ENCODE measurements at places on chromosomes 3 and 15.

GRCh38 chr3:190519886-190520285 lies 6.0 kb downstream of the IL1RAP start:
- no peak for DNase-seq

DNA sequence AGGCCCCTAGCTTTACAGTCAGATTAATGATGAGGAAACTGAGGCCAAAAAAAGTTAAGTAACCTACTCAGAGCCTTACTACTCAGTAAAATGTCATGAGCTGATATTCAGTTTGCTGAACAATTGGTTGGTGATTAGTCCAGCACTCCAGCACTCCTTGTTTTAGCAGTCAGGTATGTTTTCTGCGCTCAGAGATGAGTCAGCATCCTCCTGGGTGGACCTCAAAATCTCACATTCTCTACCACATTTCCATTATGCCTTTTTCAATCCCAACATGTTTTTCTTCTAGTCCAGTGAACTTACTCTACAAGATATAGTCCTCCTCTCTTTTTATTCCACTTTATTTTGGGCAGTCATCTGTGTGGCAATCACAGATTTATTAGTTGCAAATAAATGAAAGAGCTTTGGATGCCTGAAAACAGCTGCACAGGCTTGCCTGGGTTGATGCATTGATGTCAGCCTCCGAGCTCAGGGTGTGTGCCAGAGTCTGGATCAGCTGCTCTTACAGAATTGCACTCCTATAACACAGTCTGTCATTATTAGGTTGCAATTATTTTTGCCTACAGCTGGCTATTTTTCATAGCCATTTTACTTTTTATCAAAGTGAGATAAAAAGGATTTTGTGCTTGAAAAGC lies 133.2 kb downstream of the ARPP21 start:
- DNase-seq, result no peak

GRCh38 chr3:129626744-129627349 lies 20.4 kb upstream of the PLXND1 start:
- DNase-seq, result peak; percentile 89

GRCh38 chr3:188972310-188972709 lies 199.5 kb upstream of the TPRG1 start:
- no peak for DNase-seq

DNA sequence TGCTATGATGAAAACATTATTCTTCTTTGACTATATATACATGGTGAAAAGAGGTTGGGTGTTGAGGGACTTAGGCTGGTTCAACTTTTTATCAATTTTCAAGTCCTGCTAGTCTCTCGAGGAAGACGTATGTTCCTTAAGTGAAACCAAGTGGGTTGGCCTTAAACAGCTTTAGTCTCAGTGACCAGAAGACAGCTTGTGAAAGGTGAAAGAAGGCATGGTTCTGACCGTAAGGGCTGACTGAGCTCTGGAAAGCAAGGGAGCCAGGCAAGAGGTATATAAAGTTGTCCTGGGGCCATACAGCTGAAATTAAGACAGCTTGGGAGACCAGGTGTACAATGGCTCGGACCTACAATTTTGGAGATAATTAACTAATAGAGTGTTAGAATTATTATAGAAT lies 128.9 kb upstream of the TP63 start:
- DNase-seq, result no peak

GRCh38 chr3:182406786-182407185 lies 386.5 kb upstream of the ATP11B start:
- DNase-seq, result no peak

DNA sequence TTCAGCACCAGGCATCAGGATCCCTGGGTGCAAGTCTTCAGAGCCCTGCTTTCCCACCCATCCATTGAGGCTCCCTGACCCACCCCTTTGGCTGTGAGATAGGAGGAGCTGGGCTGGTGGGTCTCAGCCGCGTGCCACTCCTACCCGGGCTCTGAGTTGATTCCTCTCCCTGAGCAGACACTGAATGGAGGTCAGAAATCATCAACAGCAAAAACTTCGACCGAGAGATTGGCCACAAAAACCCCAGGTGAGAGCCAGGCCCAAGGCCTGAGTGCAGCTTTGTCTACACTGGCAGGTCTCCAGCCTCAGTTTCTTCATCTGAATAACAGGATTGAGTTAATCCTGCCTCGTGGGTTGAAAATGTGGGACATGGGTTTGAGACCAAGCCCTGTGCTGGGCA lies 7.8 kb downstream of the TMEM43 start:
- no peak for DNase-seq

- no peak for DNase-seq
Observed at GRCh38 chr15:74845208-74845568, 2.2 kb upstream of the ULK3 start.

All from GM18507 (cell line).